ENCODE measurements at places on chromosomes 5 and 9.

GRCh38 chr9:74595286-74595685 lies 98.2 kb downstream of the RORB start:
- DNase-seq, result no peak

DNA sequence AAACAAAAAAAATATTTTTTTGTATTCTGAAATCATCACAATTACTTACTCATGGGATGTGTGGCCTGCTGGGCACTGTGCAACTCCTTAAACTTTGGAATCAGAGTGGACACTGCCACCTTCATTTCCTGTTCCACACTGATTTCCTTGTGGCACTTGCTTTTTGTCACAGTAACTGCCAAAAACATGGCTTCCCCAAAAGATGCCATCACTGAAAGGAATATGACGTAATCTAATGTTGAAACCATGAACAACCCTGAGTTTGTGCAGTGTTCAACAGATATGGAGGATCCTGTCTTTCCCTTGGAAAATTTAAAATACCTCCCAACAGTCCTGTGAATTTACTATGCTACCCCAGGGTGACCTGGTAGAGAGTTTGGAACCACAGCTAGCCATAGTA lies 12.6 kb upstream of the IL12B start:
- DNase-seq, result no peak

- no peak for DNase-seq
These were observed 202.9 kb downstream of the NXNL2 start for GRCh38 chr9:88737876-88738275.

DNA sequence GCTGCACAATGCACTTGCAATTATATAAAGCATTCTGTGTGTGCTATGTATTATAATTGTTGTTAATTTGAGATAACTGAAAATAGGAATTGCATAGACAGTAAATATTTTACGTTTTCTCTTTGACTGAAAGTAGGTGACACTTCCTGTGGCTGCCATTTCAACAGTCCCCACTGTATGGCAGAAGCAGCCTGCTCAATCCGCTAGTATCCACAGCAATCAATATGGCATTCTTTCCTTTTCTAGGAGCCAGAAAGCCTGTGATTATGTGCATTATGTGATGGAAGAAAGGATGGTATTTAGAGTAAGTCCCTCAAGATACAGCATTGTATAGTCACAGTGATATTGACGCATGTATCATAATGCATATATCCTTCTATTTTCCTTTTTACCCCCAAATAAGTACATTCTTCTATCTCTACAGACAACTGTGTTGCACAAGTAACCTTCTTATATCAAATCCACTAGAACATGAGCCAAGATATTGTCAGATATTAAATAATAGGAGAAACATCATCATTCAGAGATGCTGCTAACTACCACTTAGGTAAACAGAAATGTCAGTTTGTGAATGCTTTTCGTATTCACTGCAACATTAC lies 59.7 kb downstream of the CARTPT start:
- no peak for DNase-seq

DNA sequence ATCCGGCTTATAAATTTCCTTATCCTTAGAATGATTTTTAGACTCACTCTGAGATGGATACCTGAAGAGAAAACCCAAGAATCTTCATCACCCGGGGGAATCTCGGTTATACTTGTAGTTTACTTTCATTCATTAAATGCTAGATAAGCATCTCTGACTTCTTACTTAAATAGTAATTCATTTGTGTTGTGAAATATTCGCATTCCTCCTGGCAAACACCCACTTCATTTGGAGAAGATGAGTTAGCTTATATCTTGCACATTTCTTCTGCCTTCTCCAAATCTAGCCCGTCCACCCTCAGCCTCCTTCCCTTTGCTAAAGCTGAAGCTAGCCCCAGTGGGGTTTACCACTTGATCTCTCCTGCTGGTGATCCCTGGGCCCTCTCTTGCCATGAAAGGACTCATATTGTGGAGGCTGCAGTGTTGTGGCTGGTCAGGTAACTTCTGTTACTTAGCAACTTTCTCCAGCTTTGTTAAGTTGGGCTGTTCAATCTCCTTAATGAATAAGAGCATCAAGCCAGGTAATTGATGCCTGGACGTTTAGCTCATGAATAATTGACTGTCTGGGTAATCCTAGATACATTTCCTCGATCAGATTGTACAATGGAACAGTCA lies 11.3 kb upstream of the POU4F3 start:
- DNase-seq, result no peak

GRCh38 chr5:14491015-14491915 lies 90.3 kb upstream of the OTULINL start:
- no peak for DNase-seq

GRCh38 chr5:78547183-78547582 lies 101.4 kb downstream of the LHFPL2 start:
- DNase-seq, result no peak

GRCh38 chr9:86039991-86040860 lies 59.1 kb downstream of the GOLM1 start:
- no peak for DNase-seq

- no peak for DNase-seq
These were observed 69.0 kb downstream of the UGCG start for GRCh38 chr9:111965566-111966019.

DNA sequence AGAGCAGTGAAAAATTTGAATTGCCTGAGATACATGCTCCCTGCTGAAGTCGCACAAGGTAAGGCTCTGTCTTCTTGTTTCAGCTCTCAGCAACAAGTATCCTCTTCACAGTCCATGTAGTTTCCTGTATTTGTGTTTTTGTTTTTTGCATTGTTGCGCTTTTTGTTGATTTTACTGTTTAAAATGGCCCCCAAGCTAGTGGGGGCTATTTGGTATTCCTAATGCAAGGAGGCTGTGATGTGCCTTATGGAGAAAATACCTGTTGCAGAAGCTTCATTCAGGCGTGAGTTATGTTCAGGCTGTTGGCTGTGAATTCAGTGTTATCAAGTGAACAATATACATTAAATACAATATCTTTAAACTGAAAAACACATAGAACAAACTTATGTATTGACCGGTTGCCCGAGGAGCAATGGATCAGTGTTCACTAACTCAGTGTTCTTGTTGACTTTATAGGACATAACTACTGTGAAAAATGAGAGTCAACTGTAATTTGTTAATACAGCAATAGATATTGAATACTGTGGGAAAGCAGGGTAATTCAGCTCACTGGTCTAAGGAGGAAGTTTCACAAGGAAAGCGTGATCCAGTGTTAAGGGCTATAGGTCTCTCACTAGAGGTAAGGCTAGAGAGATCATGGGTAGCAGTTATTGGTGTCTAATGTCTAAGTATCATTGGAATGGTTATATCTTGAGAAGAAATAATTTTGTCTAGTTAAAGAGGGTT lies 150.5 kb downstream of the GCNT1 start:
- no peak for DNase-seq

Measured in stimulated activated CD8-positive, alpha-beta memory T cell treated with anti-CD3 and anti-CD28 coated beads, Interleukin-12 subunit alpha, Interleukin-12 subunit beta, amount 100 ng/mL, for 1 hour (primary cell).